Activated CD4-positive, alpha-beta T cell treated with anti-CD3 and anti-CD28 coated beads for 24 hours (primary cell): ENCODE measurements at places on chromosomes 12 and 14.

GRCh38 chr14:74596741-74597450 is 15.1 kb downstream of the LTBP2 start:
- DNase-seq, result no peak

DNA sequence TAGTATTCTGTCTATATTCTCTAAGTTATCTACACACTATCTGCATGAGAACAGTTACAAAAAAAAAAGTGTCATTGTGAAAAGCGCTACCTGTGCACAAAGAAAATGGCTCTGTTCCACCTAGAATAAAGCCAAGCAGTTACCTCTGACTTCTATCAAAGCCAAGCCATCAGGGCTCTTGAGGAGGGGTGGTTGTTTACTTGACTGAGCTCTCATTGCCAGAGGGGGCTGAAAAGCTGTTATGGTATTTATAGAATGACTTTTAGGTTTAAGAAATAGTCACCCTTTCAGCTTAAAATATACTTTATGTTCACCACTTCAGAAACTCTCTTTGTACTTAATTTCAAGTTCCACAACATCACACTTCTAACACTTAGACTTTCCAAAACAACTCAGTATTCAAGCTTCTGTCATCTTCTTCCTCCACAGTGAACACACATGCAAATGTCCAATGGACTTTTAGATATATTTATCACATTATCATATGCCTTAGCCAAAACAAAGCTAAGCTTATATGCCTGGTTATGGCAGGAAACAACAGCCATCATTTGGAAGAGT is 7.5 kb downstream of the ITPR2 start:
- DNase-seq, result no peak

GRCh38 chr14:100618318-100618693 is 31.1 kb upstream of the BEGAIN start:
- DNase-seq, result no peak

- peak; percentile 14 for DNase-seq
These were observed 197.5 kb upstream of the TMEM132C start for GRCh38 chr12:128069359-128069997.

GRCh38 chr12:78470354-78471195 is 394.0 kb upstream of the SYT1 start:
- DNase-seq, result no peak

GRCh38 chr14:90554341-90554740 is 157.5 kb downstream of the CALM1 start:
- no peak for DNase-seq

DNA sequence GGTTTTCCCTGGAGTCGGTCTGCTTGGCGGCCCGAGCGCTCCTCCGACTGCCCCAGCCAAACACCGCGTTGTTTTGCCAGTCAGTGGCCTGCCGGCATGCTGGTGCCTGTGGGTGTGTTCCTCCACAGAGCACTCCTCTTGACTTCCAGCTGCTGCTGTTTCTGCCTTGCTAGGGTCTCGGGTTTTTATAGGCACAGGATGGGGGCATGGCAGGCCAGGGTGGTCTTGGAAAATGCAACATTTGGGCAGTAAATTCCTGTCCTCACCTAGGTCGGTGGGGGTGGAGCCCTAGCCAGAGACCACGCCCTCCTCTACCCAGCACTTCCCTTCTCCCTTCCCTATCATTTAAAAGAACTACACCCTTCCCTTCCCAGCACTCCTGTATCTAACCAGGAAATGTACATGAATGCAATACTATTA is 34.7 kb upstream of the VASH1 start:
- no peak for DNase-seq

GRCh38 chr14:95143808-95144620 is 13.3 kb downstream of the DICER1 start:
- DNase-seq, result no peak

GRCh38 chr12:46265734-46266133 is 3.1 kb downstream of the SLC38A1 start:
- DNase-seq, result no peak

DNA sequence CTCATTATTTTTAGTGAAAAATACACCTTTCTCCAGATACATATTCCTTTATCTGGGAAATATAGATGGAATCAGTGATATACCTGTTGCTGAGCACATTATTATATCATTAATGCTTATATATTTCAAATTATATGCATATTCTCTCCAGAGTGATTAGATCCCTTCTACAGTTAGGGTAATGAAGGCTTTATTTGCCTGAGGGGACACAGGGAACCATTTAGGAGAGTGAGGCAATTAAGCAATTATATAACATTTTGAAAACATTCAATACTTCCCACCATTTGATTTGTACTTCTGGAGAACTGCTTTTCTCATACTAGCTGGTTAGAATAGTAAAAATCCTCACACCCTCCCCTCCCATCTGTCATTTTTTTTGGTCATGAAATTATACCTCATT is 212.8 kb upstream of the NOVA1 start:
- no peak for DNase-seq

DNA sequence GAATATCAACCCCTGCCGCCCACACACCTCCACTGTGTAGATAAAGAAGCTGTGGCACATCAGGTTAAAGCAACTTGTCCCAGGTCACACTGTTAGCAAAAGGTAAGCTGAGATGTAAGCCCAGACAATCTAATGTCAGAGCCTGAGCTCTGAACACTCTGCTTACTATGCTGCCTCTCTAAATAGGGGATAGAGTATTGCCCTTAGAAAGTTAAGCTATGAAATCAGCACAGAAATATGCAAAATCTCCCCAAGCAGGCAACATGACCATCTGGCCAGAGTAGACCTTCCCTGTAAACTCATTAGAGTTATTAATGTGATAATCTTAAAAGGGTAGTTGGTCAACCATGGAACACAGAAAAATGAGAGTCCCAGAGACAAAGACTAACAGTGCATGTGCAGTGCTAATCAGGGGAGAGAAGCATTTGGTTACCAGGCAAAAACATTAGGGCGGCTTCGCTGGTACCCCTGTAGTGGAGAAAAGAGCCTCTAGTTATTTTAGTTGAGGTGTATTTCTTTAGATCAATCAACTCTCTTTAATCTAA is 171.0 kb downstream of the BTG1 start:
- DNase-seq, result no peak

DNA sequence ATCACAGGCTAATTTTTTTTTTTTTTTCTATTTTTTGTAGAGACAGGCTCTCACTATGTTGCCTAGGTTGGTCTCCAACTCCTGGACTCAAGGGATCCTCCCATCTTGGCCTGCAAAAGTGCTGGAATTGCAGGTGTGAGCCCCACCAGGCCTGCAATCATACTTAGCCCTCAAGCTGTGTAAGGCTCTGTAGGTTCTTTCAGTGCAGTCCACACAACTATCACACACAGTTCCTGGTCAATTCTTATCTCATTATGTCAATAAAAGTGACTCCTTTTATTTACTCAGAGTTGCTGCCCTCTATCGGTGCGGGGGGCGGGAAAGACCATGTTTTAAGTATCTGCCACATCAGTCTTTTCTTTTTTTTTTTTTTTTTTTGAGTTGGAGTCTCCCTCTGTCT is 29.0 kb downstream of the SLC2A3 start:
- DNase-seq, result no peak

DNA sequence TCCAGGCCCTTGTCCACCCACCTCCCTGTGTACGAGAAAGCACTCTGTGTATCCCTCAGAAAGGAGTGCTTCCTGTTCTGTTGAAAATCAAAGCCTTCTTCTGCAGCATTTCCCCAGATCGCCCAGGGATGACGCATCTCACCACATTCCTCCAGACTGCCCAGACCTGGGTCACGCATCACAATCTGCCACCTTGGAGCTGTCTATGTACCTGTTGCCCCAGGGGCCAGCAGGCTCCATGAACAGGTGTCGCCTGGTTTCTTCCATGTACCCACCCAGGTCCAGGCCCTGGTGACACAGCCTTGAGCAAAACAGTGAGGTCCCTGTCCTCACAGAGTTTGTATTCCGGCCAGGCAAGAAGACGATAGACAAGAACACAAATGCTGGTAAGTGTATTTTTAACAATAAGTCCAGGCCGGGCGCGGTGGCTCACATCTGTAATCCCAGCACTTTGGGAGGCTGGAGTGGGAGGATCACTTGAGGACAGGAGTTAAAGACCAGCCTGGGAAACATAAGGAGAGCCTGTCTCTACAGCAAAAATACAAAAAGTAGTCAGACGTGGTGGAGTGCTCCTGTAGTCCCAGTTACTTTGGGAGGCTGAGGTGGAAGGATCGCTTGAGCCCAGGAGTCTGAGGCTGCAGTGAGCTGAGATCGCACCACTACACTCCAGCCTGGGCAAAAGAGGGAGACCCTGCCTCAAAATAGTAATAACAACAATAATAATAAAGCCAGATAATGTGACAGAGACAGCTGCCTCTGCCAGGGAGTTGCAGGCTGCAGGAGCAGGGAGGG is 6.8 kb upstream of the PPP1R13B start:
- DNase-seq, result no peak

GRCh38 chr14:64685371-64686281 is 18.6 kb upstream of the PLEKHG3 start:
- DNase-seq, result no peak

- DNase-seq, result peak; percentile 33
These were observed 9.5 kb downstream of the NOC4L start for GRCh38 chr12:132153501-132154340.

- DNase-seq, result no peak
These were observed 250.3 kb downstream of the SYT1 start for GRCh38 chr12:79114896-79115295.

DNA sequence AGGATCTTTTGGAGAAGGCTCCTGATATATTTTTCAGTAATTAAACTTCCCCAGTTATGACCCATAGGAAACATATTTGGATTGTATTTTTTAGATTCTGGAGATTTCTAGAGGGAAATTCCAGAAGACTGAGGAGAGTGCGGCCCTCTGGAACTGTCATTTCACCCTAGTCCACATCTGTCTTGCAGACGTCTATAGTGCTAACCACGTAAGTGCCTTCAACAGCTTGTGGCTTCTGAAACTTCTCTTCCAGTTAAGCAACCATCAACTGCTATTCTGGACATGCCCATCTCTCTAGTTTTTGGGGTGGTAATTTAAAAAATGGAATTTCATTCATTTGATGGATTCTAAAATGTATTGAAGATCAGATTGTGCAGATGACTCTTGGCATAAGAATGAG is 1098.8 kb downstream of the TMEM121 start:
- DNase-seq, result no peak

DNA sequence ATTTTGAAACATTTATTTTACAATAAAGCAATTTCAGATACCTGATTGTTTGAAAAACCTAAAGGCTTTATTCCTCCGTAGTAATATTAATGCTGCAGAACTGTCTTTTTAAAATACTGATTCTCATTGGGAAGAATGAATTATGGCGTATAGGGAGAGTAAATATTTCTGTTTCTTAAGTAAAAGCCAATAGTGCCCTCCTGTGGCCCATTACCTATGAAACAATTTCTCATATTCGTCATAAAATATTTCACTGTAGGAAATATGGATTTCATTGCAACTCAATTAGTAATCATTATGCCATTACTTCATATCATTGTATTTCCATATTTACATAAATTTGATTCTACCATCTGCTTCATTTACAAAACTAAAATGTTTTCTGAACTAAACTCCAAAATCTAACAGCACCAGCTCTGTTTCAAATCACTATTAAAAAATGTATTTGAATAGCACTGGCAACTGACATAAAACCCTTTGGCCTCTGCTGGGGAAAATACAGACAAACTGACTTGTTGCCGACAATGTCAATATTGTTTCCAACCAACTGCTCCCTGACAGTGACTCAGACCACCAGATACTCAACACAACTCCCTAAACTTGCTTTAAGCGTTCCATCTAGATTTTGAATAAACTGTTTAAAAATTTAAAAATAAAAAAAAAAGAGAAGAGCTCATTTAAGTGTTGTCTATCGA is 290.3 kb downstream of the NAV3 start:
- DNase-seq, result no peak

DNA sequence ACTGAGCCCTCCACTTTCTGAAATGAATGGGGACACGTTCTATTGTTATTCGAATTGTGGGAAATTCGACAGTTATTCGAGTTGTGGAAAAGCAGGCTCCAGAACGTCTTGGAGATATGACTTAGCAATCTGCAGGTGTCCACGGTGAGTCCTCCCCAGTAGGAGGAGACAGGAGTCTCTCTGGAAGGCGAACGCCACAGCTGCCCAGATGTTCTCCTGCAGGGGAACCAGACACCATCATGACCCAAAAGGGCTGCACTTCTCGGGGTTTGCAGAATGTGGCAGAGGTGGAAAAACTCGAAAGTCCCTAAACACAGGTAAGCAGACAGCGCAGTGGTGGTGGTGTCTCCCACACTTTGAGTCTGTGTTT is 363.6 kb upstream of the SFSWAP start:
- DNase-seq, result no peak

DNA sequence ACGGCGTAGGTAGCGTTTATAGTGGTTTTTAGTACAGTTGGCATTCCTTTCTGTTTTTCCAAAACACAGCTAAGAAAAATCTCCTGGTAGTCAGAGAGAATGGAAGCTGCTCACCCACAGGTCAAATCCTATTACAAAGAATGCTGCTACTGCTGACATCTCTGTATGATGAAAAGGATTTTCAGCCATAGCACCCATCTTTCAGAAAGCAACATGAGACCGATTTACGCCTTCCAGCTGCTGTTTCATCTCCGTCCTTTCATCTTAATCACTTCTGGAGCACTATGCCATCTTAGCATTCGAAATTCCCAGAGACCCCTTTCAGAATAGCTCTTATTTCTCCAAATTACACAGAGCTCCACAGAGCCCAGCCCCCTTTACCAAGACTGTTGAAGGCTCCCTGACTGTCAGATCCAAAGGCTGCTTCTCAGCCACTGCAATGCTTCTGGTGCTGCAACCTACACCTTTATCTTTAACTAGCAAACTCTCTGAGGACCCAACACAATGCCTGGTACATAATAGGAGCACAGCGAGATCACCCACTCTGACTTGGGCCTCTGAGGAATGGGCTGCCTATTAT is 211.8 kb downstream of the NEDD1 start:
- DNase-seq, result no peak

DNA sequence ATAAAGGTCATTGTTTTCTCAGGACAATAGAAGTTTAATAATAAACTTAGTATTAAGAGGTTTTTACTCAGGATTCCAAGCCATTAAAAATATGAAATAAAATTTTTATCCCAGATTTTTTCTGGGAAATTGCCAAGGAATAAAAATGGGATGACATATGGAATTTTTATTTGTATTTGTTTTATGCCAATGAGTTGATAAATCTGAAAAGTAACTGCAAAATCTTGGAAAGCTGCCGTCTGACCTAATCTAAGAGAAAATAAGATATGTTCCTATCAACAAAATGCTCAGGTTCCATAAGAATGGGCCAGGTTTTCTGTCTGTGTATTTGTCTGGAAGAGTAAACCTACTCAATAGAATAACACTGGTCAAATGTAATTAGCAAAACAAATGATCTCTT is 22.2 kb upstream of the KERA start:
- no peak for DNase-seq

DNA sequence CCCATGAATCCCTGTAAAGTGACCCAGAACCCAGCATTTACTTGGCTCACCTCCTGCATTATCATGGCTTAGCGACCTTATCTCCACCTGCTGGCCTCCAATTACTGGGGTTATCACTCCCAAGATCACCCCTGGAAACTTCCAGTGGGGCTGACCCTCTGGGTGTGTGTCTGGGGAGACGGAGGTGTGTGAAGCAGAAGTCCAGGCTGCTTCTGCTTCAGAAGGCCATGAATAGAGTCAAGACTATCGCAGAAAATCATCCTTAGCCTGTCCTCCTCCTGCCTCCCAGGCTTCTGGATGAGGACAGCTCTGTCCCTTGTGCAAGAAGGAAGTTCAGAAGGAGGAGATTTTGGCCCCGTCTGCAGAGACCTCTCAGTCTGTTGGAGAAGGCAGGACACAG is 408 bp upstream of the KRT72 start:
- no peak for DNase-seq
